Sigmoid colon (tissue), 7 donors: ENCODE measurements at places on chromosomes 12 and 14.

GRCh38 chr12:115870510-115870909 is 407.0 kb downstream of the MED13L start:
- H3K27me3 ChIP-seq, result no peaks in the 10 kb centered on the region
- no peak overlapping the region for H3K4me3 ChIP-seq
- H3K27ac ChIP-seq, result no peak overlapping the region
- H3K4me1 ChIP-seq, result no peaks in the 10 kb centered on the region

GRCh38 chr14:27727251-27727770 is 1039.3 kb upstream of the FOXG1 start:
- H3K27ac ChIP-seq, result no peak overlapping the region
- DNase-seq, result no peak
- H3K27me3 ChIP-seq, result no peaks in the 10 kb centered on the region
- no peaks in the 10 kb centered on the region for H3K36me3 ChIP-seq

DNA sequence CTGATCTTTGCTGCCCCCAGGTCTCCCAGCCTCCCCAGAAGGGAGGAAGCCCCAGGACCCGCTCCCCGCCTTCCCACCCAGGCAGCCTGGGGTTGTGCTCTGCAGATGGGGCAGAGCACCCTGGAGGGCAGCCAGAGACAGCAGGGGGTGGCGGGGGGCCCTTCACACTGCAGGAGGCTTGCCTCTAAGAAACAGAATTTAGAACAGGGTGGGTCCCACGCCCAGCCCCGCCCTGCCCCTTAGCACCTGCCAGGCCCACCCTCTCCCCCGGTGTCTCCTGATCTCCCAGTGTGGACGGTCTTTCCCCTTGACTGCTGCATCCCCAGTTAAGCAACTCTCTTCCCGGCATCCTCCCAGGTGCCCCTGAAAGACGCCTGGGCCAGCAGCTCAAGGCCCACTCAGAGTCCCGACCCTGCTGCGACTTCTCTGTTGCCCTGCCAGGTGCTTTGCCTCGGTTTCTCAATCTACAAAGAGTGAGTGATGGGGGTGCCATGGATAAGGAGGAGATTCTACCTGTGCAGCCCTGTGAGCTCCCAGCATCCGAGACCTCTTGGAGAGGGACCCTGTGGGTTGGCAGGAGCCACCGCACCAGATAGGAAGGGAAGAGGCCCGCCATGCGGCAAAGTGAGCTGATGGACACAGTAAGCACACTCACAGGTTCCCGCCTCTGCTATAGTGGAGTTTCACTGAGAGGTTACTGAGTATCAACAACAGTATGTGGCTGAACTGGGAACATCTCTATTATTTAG is 327.1 kb upstream of the FKBP4 start:
- no peak for DNase-seq
- H3K4me3 ChIP-seq, result no peak overlapping the region
- H3K4me1 ChIP-seq, result no peaks in the 10 kb centered on the region
- H3K27ac ChIP-seq, result no peak overlapping the region

- H3K27me3 ChIP-seq, result no peaks in the 10 kb centered on the region
- H3K4me1 ChIP-seq, result peaks cover 19% of the 10 kb centered on the region
- DNase-seq, result no peak
- H3K27ac ChIP-seq, result peak overlapping the region; percentile 97
- H3K36me3 ChIP-seq, result peaks cover 45% of the 10 kb centered on the region
These were observed 2.2 kb downstream of the PCBP2 start for GRCh38 chr12:53453953-53454640.

DNA sequence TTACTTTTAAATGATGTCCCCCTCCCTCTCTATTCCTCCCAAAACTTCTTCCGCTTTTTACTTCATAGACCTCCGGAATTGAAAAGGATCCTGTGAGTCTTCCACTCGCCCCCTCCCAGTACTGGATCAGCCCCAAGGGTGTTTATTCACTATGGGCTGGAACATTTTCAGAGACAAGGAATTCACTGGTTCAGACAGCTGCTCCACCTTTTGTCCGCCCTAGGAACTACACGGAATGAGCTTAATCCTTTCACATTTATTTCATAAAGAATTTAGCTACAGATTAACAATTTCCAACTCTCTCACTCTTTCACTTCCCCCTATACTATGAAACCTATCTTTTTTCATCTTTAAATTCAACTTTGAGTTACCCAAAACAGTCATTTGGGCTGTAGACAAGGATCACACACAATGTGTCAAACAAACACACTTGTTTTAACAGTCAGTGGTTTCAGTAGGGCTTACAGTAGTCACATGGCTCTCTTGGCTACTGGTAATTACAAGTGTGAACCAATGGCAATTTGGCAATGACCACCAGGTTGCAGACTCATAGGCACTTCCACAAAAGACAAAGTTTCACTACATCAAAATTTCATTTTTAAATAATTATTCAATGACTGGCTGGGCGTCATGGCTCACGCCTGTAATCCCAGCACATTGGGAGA is 20.6 kb downstream of the CNIH1 start:
- peaks cover 4% of the 10 kb centered on the region for H3K4me1 ChIP-seq
- H3K36me3 ChIP-seq, result no peaks in the 10 kb centered on the region
- DNase-seq, result no peak
- H3K4me3 ChIP-seq, result no peak overlapping the region

DNA sequence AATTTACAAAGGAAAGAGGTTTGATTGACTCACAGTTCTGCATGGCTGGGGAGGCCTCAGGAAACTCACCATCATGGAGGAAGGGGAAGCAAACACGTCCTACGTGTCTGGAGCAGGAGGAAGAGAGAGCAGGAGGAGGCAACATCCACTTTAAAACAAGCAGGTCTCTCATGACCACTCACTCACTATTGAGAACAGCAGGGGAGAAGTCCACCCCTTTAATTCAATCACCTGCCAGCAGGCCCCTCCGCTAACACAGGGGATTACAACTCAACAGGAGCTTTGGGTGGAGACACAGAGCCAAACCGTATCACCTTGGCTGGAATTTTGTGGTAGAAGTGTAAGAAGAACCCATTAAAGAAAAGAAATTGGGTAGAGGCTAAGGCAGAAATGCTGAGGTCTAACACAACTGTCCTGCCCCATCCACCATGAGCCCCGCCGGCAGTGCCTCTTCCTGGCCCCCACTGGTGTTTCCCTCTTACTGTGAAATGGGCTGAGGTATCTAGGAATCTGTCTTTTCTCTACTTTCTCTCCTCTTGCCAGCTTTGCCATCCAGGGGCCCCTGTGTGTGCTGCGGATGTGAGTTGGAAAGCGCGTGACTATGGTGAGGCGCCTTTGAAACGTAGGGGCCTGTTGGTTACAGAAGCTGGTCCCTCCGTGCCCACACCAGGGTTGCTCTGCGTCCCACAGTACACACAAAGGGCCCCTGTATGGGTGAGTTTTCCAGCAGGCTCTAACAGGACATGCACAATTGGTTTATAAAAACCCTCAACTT is 108.0 kb upstream of the TMEM132D start:
- no peak for DNase-seq
- H3K27ac ChIP-seq, result no peak overlapping the region
- no peaks in the 10 kb centered on the region for H3K27me3 ChIP-seq
- no peak overlapping the region for H3K4me3 ChIP-seq
- H3K36me3 ChIP-seq, result no peaks in the 10 kb centered on the region

GRCh38 chr12:117441751-117442150 is 80.3 kb upstream of the NOS1 start:
- H3K36me3 ChIP-seq, result no peaks in the 10 kb centered on the region
- peaks cover 3% of the 10 kb centered on the region for H3K4me1 ChIP-seq
- H3K27ac ChIP-seq, result no peak overlapping the region
- H3K4me3 ChIP-seq, result no peak overlapping the region
- H3K27me3 ChIP-seq, result no peaks in the 10 kb centered on the region
- DNase-seq, result peak; percentile 75

DNA sequence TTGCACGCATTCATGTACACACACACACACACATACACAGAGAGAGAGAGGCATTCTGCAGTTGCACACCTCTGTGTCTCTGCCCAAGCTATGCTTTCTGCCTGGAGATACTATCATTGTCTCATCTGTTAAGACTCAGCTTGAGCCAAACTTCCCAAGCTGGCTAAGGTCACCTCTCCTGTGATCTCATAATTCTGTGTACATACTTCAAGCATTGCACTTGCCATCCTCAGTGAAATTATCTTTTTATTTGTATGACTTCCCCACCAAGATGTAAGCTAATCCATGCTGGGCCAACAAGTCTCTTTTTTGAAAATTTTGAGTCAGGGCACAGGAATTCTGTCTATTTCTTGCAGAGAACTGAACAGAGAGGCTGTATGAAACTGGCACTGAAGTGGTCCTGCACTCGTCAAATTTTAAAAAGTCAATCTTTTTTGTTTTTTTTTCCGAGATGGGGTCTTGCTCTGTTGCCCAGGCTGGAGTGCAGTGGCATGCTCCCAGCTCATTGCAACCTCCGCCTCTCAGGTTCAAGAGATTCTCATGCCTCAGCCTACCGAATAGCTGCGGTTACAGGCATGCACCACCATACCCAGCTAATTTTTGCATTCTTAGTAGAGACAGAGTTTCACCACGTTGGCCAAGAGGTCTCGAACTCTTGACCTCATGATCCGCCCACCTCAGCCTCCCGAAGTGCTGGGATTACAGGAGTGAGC is 44.3 kb downstream of the TMTC1 start:
- H3K4me1 ChIP-seq, result peaks cover 49% of the 10 kb centered on the region
- no peaks in the 10 kb centered on the region for H3K27me3 ChIP-seq
- no peak overlapping the region for H3K4me3 ChIP-seq
- DNase-seq, result no peak

DNA sequence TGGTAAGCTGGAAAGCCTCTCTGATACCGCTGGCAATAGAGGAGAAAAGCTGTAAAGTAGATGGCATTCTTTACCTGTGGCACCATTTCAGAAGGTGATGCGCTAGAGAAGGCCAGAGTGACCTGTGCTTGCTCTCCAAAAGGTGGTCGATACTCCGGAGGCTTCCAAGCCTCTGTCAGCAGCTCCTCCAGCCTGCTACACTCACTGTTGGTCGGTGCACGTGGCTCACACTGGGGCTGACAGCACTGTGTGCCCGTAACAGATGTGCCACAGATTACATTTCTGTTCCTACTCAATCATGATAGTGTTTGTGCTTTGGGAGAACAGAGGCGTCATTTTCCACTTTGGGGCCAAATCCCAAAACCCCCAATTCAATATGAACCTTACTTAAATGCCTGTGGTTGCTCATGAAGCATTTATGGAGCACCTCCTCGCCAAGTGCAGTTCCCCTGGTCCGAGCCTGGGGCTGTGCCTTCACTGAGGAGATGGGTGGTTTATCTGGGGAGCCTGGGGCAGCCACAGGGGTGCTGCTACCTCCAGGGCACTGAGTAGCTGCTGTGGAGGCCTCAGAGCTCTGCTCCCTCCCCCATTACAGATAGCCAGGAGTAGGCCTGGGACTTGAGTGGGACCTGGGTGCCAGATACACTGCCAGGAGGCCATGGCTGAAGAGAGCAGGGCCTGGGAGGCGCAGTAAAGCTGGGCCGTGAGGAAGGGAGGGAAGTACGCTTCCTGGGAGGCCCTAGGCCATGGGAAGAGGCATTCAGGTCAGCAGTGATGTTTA is 26.8 kb downstream of the CCNK start:
- H3K27me3 ChIP-seq, result no peaks in the 10 kb centered on the region
- H3K4me3 ChIP-seq, result no peak overlapping the region
- H3K36me3 ChIP-seq, result peaks cover 34% of the 10 kb centered on the region

DNA sequence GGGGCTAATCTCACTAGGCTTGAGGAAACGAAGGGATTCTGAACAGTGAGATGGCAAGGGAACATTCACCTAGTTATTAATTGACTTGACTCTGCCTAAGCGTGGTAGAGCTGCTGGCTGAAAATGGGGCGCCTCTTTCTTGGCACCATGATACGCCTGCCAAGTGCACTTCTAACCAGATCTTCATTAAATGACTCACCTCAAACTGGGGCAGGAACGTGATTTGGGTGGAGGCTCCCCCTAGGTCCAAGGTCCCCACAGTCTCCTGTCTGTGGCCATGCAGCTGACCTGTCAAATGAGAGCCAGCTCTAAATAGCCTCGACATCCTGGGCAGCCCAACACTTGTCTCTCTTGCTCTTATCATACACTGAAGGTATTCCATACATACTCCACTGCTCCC is 26.0 kb downstream of the COQ6 start:
- no peak overlapping the region for H3K4me3 ChIP-seq
- no peaks in the 10 kb centered on the region for H3K36me3 ChIP-seq
- H3K27me3 ChIP-seq, result no peaks in the 10 kb centered on the region

GRCh38 chr14:52835122-52835903 is 43.9 kb upstream of the GNPNAT1 start:
- H3K4me1 ChIP-seq, result peaks cover 13% of the 10 kb centered on the region
- no peaks in the 10 kb centered on the region for H3K36me3 ChIP-seq
- peak overlapping the region; percentile 27 for H3K27ac ChIP-seq
- no peak overlapping the region for H3K4me3 ChIP-seq

GRCh38 chr12:87253157-87253556 is 776.0 kb downstream of the C12orf50 start:
- H3K27me3 ChIP-seq, result no peaks in the 10 kb centered on the region
- H3K36me3 ChIP-seq, result no peaks in the 10 kb centered on the region
- H3K27ac ChIP-seq, result no peak overlapping the region
- H3K4me1 ChIP-seq, result no peaks in the 10 kb centered on the region
- no peak overlapping the region for H3K4me3 ChIP-seq
- DNase-seq, result peak; percentile 48

DNA sequence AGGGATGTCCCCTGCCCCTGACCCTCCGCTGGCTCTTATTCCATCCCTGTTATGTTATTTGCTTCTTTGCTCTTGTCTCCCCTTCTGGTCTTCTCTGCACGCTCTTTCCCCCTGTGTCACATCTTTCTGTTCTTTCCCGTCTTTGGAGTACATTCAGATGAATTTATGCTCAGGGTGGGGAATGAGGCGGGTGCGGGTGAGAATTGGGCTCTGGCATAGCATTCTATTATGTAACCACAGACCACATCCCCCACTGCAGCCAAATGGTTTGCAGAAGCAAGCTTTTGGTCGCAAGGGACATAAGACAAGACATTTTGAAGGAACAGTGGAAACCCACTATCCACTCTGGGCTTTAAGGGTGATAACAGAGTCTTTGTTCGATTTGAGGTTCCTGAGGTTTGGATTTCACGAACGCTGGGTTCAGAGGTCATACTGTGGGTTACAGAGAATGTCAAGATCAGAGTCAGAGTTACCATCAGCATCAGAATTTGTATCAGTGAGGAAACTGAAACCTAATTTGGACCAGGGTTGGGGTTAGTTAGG is 3.8 kb downstream of the ENDOU start:
- H3K4me1 ChIP-seq, result no peaks in the 10 kb centered on the region
- H3K27ac ChIP-seq, result no peak overlapping the region
- H3K36me3 ChIP-seq, result peaks cover 14% of the 10 kb centered on the region
- H3K27me3 ChIP-seq, result no peaks in the 10 kb centered on the region
- no peak overlapping the region for H3K4me3 ChIP-seq

GRCh38 chr12:91866566-91866965 is 279.1 kb downstream of the BTG1 start:
- no peaks in the 10 kb centered on the region for H3K27me3 ChIP-seq
- no peak overlapping the region for H3K27ac ChIP-seq
- H3K4me3 ChIP-seq, result no peak overlapping the region
- no peak for DNase-seq

GRCh38 chr12:56922031-56922430 is 12.2 kb downstream of the SDR9C7 start:
- H3K4me3 ChIP-seq, result no peak overlapping the region
- H3K27ac ChIP-seq, result no peak overlapping the region
- H3K27me3 ChIP-seq, result no peaks in the 10 kb centered on the region
- no peaks in the 10 kb centered on the region for H3K4me1 ChIP-seq
- DNase-seq, result no peak
